ENCODE measurements at places on chromosomes 7 and 10. TPM values are rescaled to one million over a fixed set of nuclear protein-coding genes. Genes with fewer than 3 reads are reported as not detected.

DNA sequence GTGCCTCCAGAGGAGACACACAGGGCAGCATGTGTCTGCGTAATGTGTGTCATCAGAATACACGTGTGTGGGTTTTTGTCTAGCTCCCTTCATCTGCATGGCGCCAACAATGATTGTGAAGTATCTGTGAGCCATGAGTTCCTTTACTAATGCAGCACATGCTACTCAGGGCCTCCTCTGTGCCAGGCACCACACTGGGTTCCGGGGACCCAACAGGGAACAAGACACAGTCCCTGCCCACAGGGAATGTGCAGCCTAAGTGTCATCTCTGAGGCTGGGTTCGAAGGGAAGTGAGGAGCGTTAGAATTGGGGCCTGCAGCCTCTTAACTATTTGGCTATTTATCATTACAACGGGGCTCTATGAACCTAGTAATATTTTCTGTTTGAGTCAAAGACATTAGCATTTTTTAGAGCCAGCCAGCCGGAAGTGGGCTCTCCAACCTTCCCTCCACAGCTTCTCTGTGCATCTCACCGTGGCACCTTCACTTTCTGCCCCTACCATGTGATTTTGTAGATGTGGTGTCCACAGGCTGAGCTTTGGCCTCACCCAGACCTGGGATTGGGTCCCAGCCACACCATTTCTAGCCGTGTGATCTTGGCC is 43.9 kb upstream of the SRGN start:
- H3K4me3 ChIP-seq: no peak overlapping the region
- no peak overlapping the region for H3K27ac ChIP-seq
- no peak for DNase-seq
- H3K4me1 ChIP-seq: no peaks in the 10 kb centered on the region
- H3K36me3 ChIP-seq: no peaks in the 10 kb centered on the region
- no peaks in the 10 kb centered on the region for H3K27me3 ChIP-seq

DNA sequence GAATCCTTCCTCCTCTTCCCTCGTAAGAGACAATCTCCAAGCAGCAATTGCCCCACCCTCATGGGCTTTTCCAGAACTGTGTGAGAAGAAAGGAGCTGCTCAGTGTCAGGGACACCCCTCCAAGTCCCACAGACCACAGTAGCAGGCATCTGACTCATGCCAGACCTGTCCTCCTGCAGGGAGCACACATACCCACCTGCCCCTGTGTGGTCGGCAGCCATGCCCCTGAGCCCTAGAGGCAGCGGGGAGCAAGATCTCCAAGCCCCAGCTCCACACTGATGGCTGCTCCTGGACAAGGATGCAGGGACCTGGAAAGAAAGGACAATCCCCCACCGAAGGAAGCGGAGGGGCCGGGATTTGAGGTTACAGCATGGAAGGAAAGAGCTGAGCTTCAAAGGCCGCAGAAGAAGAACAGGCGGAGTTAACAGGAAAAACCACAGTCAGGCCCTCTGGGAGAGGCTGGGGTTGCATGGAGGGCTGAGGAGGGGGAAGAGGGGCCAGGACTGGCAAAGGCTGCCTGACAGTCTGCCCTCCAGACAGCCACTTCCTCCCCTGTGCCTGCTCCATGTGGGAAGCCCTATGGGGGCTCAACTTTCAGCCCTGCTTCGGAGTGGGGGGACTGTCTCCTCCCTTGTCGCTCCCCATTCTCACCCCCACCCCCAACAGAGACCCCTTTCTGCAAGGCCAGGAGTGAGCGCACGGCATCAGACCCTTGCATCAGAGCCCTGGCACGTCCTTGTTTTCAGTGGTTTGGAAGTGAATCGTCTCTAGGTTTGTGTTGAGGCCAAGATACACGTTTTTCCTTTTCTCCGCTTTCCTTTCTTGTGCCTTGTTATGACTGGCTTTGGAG is 46.8 kb downstream of the ASB13 start:
- peaks cover 9% of the 10 kb centered on the region for H3K4me1 ChIP-seq
- no peaks in the 10 kb centered on the region for H3K36me3 ChIP-seq
- no peak for DNase-seq
- H3K27me3 ChIP-seq: no peaks in the 10 kb centered on the region
- no peak overlapping the region for H3K4me3 ChIP-seq
- H3K27ac ChIP-seq: peak overlapping the region; percentile 93

GRCh38 chr7:4878336-4879335 is 4.9 kb downstream of the RADIL start:
- H3K4me1 ChIP-seq: no peaks in the 10 kb centered on the region
- no peak for DNase-seq
- H3K27ac ChIP-seq: no peak overlapping the region
- H3K4me3 ChIP-seq: no peak overlapping the region
- H3K36me3 ChIP-seq: no peaks in the 10 kb centered on the region

- H3K4me3 ChIP-seq: no peak overlapping the region
- H3K27ac ChIP-seq: no peak overlapping the region
- no peaks in the 10 kb centered on the region for H3K4me1 ChIP-seq
- H3K36me3 ChIP-seq: no peaks in the 10 kb centered on the region
Observed at GRCh38 chr7:64359543-64359942, 45.8 kb downstream of the ZNF736 start.

Gene FKBP6
- total RNA-seq: 0.14 TPM

GRCh38 chr10:100730725-100731406 is 14.5 kb upstream of the PAX2 start:
- H3K27ac ChIP-seq: no peak overlapping the region
- H3K4me1 ChIP-seq: no peaks in the 10 kb centered on the region
- DNase-seq: no peak
- no peaks in the 10 kb centered on the region for H3K36me3 ChIP-seq
